ENCODE measurements at places on chromosomes 7 and 10.

DNA sequence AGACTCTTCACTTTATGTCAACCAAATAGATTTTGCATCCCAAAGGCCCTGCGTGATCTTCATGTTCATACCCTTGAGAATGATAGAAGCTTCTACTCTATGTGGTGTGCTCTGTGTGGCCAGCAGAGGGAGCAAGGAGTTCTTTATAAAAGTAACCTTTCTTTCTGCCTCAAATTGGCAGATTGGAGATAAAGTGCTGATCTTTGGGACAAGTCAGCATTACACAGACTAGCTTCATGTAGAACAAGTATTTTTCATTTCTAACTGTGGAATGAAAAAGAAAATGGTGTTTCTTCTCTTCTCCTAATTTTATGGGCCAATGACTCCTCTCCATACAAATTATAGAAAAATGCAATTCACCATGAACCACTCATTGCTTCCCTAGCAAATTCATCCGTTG lies 1214.1 kb downstream of the SORCS1 start:
- peak; percentile 36 for ATAC-seq

GRCh38 chr10:77332256-77332655 lies 305.4 kb downstream of the KCNMA1 start:
- ATAC-seq, result no peak

DNA sequence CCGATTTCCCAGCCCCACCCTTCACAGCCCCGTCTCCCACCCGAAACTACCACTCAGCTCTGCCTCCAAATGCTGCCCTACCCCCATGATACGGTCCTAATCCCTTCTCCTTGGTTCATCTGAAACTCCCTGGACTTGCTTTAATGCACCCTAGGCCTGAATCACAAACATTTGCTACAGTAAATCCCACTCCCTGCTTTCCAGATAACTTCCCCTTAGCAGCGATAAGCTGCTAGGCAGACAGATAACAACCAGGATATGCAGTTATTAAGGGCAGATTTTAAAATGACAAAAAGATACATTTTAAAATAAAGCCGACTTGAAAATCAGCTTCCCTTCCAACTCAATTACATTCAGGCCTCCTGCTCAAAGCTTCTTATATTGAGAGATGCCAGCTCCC lies 514.7 kb downstream of the GRID1 start:
- ATAC-seq, result no peak

DNA sequence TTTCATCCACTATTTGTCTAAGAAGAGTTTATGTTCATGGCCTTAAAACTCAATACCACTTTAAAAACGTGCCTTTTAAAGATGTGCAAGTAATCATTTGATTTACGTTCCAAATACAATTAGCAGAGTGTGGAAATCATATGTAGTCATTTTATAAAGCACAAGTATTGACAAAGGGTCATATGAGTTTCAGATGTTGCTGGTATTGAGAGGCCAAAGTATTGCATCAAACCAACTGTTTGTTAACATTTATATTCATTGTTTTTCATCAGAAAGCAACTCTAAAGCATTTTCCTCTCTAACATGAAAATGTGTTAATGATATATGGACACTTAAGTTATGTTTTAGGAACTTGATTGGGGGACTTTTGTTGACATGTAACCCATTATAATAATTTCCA lies 11.5 kb upstream of the TSGA13 start:
- no peak for ATAC-seq

GRCh38 chr10:22931948-22932347 lies 4.1 kb downstream of the ARMC3 start:
- ATAC-seq, result no peak

GRCh38 chr10:101007099-101007711 lies 7.6 kb downstream of the LZTS2 start:
- ATAC-seq, result no peak

DNA sequence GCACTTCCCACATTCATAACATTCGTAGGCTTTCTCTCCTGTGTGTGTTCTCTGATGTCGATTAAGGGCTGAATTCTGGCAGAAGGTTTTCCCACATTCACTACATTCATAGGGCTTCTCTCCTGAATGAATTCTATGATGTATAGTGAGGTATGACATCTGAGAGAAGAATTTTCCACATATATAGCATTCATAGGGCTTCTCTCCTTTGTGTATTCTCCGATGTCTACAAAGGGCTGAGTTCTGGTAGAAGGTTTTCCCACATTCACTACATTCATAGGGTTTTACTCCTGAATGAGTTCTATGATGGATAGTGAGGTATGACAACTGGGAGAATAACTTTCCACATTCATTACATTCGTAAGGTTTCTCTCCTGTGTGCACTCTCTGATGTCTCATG lies 15.6 kb downstream of the ZNF12 start:
- no peak for ATAC-seq

DNA sequence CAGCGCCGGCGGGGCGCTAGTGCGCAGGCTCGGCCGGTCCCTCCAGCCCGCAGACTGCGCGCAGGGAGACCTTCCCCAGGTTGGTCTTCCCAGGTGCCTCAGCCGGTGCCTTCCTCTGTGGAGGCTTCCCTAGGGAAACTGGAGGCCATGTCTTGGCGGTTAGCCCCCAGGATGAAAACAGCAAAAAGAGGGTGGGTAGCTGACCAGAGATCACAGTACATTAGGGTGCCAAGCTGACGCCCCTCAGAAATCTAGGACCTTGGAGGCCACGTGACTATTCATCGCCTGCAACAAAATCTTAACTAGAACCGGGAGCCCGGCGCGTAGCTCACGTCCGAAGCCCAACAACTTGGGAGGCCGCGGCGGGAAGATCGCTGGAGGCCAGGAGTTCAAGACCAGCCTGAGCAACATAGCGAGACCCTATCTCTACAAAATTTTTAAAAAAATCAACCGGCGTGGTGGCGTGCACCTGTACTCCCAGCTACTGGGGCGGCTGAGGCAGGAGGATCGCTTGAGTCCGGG lies 327 bp upstream of the FIS1 start:
- ATAC-seq, result no peak
